ENCODE measurements at places on chromosomes 4 and X.

DNA sequence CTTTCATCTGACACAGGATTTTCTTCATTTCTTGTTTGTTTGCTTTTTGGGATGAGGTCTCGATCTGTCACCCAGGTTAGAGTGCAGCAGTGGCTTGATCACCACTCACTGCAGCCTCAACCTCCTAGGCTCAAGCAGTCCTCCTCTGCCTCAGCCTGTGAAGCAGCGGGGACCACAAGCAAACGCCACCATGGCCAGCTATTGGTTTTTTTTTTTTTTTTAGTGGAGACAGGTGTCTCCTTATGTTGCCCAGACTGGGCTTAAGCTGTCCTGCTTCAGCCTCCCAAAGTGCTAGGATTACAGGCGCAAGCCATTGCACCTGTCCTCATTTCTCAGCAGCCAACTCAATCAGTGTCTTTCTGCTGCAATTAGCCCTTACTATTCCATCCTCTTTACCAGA lies 10.3 kb downstream of the SPRY1 start:
- no peak for DNase-seq

DNA sequence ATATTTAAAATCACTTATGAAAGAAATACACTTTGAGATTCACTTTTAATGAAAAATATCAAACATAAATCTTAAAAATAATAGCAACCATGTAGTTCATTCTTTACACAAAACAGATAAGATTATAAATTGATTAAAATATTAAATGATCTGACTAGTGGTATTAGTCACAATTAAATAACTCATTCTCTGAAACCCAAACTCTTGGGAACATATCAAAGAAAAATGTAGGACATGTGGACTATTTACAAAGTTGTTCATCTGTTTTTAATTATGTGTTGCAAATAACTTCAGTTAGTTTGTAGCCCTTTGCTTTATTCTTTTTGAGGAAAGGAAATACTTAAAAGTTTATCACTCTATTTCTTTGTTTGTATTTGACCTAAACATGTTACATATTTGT lies 9.5 kb upstream of the GUCY1A1 start:
- DNase-seq: no peak

- DNase-seq: peak; percentile 74
Measured at GRCh38 chr4:151015459-151016347, 619 bp upstream of the LRBA start.

DNA sequence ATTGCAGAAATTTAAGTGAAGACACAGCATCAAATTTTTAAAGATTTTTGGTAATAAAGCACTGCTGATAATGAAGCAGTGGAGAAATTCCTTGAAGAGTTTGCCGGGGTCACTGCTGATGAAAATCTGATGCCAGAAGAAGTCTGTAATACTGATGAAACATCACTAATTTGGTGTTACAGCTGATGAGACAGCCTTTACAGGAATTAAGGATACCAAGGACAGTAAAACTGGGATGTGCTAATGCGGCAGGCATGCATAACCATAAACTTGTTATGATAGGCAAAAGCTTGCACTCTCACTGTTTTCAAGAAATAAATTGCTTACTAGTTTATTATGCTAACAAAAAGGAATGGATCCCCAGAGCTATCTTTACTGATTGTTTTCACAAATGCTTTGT lies 52.9 kb upstream of the VEGFC start:
- DNase-seq: peak; percentile 72

DNA sequence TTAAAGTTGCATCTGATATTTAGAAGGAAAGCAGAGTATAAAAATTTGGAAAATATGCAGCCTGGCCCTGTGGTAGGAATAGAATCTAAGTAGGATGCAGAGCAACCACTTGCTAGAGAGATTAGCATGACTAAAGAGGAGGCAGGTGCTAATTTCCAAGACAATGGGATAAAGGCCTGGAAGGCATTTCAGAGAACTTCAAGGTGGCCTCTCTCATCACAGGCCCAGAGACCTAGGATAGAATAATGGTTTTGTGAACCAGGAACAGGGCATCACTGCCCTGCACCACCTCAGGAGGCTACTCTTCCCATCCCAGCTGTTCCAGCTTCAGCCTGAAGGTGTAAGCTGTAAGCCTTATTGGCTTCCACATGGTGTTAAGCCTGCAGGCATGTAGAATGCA lies 621.7 kb upstream of the HS3ST1 start:
- DNase-seq: no peak

GRCh38 chr4:70581980-70582379 lies 10.1 kb upstream of the AMBN start:
- no peak for DNase-seq

- DNase-seq: peak; percentile 53
Measured at GRCh38 chr4:94559351-94559806, 107.6 kb downstream of the PDLIM5 start.

GRCh38 chr4:108029016-108029720 lies 39.5 kb downstream of the HADH start:
- DNase-seq: no peak

GRCh38 chr4:153393397-153393796 lies 48.9 kb downstream of the MND1 start:
- DNase-seq: peak; percentile 60

- DNase-seq: no peak
Measured at GRCh38 chr4:156228676-156229075, 275.0 kb upstream of the CTSO start.

GRCh38 chr4:152540941-152541340 lies 5.0 kb upstream of the FBXW7 start:
- DNase-seq: no peak

GRCh38 chrX:108735091-108735678 lies 1.2 kb downstream of the IRS4 start:
- DNase-seq: no peak

GRCh38 chrX:18194688-18195087 lies 26.0 kb downstream of the BEND2 start:
- no peak for DNase-seq

GRCh38 chr4:53147197-53147596 lies 218.7 kb downstream of the SCFD2 start:
- no peak for DNase-seq

- peak; percentile 61 for DNase-seq
Measured at GRCh38 chr4:169566021-169566818, 46.2 kb downstream of the NEK1 start.

DNA sequence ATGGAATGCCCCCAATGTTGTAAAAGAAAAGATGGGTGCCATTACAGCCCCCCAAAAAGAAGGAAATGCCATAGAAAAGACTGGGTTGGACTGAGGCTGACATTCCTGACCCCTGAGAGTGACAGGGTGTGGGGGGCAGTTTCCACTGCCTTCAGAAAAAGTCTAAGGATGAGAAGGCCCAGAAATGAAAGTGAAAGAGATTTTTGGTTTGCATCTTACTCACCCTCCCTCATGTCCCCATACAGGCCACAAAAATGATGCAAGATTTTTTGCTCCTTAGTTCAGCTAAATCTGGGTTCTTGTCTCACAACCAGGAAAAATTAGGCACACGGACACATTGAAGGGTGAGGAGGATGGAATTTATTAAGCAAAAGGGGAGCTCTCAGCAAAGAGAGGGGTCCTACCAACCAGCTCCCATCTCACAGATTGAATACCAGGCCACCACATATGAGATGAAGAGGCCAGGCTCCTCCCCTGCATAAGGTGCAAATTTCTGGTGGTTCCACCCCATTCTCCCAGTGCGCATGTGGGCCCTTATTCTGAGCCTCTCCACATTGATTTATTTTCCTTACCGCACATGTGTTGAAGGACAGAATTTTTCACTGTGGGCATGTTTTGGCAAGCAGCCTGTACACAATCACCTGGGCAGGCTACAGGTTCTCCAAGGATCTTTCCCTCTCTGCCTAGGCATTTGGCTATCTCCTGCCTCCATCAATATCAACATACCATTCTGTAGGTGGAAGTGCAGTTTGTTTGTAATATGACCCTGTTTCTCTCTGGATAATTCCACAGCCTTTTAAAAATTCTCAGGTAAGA lies 18.8 kb downstream of the PPP4R3C start:
- DNase-seq: peak; percentile 49

- DNase-seq: peak; percentile 17
Measured at GRCh38 chr4:96102541-96103026, 262.7 kb downstream of the PDHA2 start.

DNA sequence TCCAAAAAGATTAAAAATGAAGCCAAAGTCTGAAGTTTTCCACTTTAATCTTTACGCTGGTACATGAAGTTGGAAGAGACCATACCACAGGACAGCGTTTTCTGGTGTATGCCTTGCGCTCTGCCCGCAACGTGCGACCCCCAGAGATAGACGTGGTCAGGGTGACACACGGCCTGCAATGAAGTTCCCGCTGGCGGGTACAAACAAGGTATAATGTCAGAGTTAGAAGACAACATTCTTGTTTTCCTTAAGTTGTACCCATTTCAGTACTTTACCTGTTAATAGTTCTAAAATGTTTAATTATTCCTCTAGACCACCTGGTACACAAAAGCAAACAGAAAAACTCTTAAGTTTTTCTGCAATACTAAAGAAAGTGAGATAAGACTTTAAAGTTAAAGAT lies 4.8 kb downstream of the HNRNPDL start:
- DNase-seq: no peak

DNA sequence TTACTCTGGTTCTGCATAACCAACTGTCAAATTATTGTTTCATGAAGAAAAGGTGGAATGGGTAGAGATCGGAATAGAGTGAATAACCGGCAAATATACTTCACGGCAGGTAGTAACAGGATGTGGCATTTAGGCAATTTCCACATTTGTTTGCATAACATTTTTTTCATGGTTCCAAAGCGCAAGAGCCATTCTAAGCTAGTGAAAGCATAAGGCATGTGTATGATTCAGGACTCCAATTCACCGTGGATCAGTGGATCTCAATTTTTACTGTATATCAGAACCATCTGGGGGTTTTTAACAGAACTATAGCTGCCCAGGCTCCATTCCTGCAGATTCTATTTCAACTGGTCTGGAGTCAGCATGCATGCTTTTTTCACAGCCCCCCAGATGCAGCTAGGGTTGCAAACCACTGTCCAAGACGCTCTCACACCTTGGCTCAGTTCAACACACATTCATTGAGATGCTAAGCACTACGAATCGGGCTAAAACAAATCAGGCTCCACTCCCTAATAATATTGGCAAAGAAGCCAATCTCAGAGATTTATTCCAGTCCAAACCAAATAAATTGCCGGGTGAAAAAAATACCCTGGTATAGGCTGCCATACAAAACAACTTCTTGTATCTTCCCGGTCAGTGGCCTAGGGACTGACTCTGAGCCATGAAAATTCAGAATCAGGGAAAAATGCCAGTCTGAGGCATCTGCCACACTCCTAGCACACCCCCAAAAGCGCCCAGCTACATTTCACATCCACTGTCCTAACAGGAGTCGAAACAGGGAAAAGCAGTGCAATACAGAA lies 30.0 kb downstream of the AFAP1 start:
- DNase-seq: no peak

- DNase-seq: peak; percentile 64
Measured at GRCh38 chr4:112075129-112075753, 70.0 kb upstream of the FAM241A start.

DNA sequence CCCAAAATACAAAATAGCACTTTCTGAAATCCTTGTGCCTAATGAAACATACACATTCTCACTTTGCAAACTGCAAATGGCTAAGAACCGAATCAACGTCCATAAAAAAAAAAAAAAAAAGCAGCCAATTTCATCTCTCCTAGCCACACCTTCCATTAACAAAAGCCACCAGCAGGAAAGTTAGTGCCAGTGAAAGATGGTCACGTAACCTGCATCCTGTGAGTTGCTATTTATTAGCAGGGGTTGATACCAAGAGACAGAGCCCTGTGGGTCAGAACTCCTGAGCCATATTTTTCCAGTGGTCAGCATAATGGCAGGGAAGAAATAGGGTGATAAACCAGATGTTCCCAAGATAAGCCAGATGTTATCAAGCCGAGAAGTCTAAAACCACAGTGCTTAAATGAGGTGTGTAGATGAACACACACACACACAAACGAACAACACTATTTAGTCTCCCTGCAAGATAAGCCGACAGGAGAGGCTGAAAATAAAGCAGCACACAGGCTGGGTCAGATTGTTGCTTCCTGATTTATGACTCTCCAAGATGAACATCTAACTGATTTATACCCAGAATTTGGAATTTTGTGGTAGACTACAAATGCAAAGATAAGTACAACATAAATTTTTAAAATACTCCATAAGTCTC lies 11.5 kb downstream of the PPARGC1A start:
- DNase-seq: no peak

GRCh38 chr4:139659735-139660424 lies 5.7 kb upstream of the MGST2 start:
- no peak for DNase-seq

GRCh38 chrX:81354954-81355353 lies 153.1 kb downstream of the SH3BGRL start:
- no peak for DNase-seq

GRCh38 chr4:87941537-87942392 lies 33.7 kb upstream of the SPP1 start:
- no peak for DNase-seq

GRCh38 chr4:25457053-25457715 lies 80.1 kb downstream of the ANAPC4 start:
- peak; percentile 31 for DNase-seq

DNA sequence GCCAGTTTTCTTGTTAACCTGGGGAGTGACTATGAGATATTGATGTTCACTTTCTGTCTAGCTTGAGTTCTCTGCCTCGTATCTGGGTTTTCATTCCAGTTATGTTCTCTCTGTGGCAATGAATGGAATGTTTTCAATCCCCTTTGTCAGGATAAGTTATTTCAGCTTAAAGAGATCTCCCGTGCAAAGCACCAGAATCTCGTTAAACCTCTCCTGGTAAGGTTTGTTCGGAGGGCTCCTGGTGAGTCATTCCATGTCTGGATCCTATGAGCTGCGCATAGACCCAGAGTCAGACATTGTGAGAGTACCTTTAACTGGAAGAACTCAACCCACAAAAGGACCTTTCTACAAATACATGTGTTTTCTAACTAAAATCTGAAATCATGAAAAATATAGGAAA lies 51.0 kb downstream of the KDR start:
- DNase-seq: peak; percentile 54

DNA sequence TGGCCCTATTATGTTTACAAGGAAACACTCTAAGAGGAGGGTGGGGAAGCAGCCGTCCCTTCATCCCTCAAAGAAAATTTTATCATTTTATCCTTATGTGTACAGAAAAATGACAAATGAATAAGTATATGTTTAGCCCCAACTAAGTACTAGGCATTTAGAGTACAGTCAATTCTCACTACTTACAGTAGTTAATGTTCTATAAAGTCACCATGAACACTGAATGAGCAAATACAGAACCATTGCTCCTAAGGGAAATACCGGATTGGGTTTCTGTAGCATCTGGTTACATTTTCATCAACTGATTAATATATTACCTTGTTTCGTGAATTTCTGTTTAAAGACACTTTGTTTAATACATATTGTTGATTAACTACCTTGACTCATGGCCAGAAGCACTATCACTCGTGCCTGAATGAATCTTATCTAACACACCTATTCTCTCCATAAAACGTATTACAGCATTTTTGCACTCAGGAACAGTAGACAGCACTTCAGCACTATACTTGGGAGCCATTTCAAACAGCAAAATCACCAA lies 109.3 kb downstream of the ASB9 start:
- DNase-seq: no peak

- DNase-seq: peak; percentile 86
Measured at GRCh38 chrX:3520982-3521381, 174.5 kb upstream of the MXRA5 start.
